AG04449 (cell line): ENCODE measurements at places on chromosomes 5 and 9.
A peak's percentile ranks its signal among the peaks of the same experiment; 100 is the strongest.

DNA sequence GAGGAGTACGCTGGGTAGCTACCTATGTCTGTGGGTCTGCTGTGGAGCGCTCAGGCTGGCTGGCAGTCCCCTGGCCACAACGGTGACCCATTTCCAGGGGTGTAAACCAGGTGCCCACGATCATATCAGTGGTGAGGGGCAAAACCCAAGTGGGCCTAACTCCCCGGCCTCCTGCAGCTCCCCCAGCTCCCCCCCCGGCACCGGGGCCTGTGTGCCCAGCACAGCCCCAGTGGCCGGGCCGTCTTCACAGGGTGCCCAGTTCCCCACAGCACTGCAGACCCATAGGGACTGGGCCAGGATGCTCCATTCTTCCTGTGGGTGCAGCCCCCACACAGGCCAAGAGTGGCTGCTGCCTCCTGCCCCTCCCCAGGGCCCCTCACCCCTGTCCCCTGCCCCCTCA, 958 bp upstream of the LCN8 start:
- no peak for DNase-seq

GRCh38 chr9:91820949-91821880, 128.8 kb downstream of the ROR2 start:
- DNase-seq: no peak

DNA sequence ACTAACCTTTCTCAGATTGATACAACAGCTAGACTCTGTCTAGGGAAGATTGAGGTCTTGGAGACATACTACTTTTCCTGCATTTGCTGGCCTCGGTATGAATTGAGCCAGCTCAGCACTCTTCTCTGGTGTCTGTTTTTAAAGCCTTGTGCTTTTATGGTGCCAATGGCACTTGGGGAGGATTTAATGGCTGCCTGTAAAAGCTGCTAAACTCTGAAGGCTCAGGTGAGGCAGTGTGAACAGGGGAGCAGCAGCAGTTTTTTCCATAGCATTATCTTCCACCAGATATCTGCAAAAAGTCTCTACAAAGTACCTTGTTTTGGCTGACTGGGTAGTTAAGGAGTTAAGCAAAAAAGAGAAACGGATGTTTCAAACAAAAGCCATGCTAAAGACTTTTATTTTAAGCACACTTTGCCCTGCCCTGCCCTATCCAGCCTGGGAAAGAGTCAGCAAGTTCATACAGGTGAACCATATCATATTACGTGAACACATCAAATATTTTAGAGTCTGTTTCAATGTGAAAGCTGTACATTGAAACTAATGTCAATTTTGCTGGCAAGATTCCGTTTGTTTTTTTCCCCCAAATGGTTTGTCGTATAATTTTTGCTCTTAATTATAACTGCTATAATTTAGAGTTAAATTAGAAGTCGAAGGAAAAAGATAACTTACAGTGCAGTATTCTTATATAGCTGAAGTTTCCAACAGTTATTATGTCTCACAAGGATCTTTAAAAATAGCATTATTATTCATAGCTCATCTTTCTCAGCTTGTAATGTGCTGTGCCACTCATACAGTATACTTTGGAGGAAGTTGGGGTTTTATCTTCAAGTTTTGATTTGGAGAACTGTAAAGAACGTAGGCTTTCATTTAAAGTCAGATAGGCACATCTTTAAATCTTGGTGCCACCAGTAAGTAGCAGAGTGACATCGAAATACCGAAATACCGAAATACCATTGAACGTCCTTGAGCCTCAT, 424.1 kb upstream of the CD180 start:
- no peak for DNase-seq

- no peak for DNase-seq
Measured at GRCh38 chr9:121300283-121301119, 32.5 kb downstream of the GSN start.

- no peak for DNase-seq
Measured at GRCh38 chr9:112361601-112362000, 18.3 kb upstream of the HSDL2 start.

DNA sequence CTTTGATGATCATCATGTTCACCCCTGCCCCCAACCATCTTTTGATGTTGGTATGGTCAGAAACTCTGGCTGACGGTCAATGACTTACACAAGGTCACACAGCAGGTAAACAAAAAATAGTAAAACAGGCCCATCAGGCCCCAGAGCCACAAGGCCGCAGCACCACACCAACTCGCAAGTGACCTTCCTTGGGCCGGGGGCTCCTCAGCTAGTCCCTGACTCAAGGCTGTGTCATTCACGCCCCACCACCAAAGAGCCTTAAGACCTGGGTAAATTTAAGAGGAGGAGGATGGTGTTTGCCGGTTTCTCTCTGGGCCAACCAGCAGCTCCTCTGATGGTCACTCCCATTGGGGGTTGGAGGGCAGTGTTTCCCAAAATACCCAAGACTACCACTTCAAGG, 55.8 kb downstream of the PSMB7 start:
- no peak for DNase-seq

DNA sequence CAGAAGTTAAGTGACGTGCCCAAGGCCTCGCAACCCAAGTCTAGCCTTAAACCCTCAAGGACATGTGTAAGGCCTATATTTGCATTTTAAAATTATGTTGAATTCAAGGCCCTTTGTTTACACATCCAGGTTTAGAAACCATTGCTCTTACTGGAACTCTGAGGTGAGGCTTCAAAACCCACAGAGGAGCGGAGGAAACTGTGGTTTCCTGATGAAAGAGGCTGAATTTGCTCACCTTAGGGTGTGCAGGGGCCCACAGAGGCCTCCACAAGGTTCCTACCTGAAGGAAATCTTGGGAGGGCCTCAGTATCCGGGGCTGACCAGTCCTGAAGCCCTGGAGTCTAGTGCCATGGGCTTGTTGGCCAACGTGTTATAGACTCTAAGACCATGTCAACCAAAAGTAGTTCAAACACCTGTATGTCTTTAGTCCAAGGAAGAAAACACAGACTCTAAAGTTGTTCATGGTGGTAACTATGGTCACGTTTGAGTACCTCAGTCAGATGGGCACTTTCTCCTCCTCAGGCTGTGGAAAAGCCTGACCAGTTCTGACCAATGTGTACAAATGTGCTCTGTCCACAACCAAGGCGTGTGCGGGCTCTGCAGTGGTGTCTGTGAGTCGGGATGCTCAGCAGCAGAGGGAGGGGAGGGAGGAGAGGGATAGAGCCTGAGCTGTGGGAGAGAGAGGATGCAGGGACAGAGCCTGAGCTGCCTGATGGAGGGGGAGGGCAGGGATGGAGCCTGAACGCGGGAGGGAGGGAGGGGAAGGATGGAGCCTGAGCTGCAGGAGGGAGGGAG, 124.6 kb upstream of the ERCC6L2 start:
- DNase-seq: no peak

DNA sequence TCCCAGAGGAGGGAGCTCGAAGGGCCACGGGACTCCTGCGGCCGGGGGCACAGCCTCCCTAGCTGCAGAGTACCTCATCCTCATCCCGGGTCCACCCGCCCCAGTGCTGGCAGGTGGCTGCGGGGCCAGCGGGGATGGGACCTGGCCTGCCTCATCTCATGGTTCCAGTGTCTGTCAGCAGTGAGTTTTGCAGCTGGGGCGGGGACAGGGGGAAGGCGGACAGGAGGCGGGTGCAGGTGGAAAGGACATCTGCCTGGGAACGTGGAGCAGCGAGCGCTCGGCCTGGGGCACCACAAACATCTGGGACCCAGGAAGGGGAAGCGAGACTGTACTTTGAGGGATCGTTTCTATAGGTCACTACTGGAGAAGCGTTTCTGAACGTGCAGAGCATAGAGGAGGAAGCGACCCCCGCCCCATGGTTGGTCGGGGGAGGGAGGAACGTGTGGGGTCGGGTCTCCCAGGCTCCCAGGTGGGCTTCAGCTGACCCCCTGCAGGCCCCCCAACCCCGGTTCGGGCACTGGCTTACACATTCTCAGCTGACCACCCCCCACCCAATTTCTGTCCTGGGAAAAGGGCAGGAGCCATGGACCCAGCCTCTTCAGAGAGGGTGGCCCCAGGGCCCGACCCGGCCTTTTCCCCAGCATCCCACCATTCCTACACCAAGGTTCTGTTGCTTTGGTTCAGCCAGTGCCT, 56.5 kb upstream of the NOTCH1 start:
- DNase-seq: no peak

GRCh38 chr5:612498-613424, 621 bp downstream of the CEP72 start:
- no peak for DNase-seq

DNA sequence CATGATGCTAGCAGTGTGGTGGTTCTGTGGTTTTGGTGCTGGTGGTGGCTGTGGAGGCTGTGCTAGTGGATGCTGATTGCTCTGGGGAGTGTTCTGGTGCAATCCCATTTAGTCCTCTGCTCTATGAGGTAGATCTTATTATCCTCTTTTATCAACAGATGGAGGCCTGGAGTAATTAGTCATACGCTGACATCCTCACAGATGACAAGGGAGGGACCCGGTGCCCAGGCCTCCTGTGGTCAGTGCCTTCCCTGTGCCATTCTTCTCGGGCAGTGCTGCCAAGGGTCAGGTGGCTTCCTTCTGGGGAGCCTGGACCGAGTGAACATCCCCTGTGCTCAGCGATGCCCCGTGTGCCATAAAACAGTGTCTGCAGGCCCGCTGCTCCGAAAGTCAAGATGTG, 74.5 kb downstream of the COL5A1 start:
- no peak for DNase-seq

DNA sequence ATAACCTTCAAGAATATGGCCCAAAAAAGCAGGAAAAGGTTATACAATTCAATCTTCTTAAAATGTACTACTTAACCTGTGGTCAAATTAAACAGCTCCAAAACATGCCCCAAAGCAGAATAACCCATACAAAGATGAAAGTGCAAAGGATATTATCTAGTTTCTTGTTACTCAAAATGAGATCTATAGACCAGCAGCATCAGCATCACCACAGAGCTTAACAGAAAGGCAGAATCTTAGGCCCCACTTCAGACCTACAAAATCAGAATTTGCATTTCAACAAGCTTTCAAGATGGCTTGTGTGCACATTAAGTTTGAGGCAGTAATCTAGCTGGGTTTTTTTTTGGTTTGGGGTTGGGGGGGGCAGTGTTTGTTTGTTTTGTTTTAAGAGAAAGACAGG, 54.0 kb downstream of the SCAI start:
- DNase-seq: no peak

DNA sequence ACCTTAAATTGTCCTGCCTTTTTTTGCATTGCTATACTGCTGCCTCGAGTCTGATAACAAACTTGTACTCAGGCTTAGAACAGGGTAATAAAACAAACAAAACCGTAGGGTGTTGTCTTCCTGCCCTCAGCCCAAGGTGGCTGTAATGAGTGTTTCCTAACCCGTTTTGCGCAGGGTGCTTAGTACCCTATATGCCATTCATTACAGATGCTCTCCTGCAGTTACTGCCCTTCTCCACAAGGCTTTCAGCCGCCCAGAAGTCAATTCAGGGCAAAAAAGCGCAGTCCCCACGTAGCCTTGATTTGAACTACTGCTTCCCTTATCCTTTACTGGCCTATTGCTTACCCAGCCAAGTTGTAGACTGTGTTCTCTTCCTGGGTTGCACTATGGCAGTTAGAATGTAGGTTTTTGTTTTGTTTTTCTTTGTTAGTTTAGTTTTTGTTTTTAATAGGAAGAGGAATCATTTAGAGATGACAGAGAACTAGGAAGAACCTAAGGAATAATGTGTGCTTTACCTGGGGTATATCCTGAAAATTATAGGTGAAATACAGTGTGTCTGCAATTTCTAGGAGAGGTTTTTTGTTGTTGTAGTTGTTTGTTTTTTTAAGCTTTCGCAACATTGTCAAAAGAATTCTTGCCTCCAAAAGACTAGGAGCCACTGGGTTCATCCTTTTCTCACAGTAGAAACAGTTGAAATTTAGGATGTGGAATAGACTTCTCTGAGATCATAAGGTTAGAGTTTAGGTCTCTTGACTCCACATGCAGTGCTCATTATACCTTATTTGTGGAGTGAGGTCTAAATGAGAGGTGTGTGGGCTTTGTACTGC, 1.3 kb downstream of the HMGXB3 start:
- peak; percentile 37 for DNase-seq

- no peak for DNase-seq
Measured at GRCh38 chr9:95065224-95065623, 252.3 kb downstream of the FANCC start.
